ENCODE measurements at places on chromosomes 1 and 21.

DNA sequence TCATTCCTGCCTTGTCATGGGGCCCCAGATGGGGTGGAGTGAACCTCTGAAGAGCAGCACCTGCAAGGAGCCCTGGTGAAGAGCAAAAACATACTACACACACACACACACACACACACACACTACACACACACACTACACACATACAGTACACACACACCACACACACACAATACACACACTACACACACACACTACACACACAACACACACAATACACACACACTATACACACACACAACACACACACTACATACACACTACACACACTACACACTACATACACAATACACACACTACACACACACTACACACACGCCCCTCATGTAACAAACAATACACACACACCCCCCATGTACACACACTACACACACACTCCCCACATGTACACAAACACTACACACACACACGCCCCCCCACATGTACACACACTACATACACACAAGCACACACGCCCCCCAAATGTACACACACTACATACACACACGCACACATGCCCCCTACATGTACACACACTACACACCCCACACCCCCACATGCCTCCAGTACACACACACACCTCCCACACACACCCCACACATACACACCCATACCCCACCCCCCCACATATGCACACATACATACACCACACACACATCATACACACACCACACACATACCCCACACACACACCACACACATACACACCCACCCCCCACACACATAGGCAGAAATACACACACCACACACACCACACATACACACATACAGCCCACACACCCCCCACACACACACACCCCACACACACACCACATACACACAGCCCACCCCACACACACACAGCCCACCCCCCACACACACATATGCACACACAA lies 9.3 kb downstream of the SLC2A5 start:
- no peak for DNase-seq

GRCh38 chr1:89888480-89889322 lies 67.9 kb downstream of the LRRC8D start:
- peak; percentile 7 for DNase-seq

- DNase-seq = no peak
These were observed 140.0 kb downstream of the ETS2 start for GRCh38 chr21:38945545-38946245.

DNA sequence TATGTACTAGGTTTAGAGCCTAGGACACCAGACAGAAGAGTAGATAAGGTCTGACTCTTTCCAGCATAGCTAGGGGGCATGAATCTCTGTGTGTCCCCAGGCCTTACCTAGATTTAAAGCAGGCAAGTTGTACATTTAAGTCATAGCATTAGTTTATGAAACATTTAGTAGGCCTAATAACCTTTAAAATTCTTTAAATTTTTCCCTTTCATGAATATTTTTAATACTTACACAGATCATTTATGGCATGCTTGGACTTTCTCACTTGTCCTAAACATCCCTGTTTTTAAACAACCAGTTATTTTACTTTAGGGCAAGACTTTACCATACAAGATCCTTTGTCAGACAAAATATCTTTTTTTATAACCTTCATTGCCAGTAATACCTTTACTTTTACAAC lies 258.4 kb upstream of the ZRANB2 start:
- DNase-seq = no peak

DNA sequence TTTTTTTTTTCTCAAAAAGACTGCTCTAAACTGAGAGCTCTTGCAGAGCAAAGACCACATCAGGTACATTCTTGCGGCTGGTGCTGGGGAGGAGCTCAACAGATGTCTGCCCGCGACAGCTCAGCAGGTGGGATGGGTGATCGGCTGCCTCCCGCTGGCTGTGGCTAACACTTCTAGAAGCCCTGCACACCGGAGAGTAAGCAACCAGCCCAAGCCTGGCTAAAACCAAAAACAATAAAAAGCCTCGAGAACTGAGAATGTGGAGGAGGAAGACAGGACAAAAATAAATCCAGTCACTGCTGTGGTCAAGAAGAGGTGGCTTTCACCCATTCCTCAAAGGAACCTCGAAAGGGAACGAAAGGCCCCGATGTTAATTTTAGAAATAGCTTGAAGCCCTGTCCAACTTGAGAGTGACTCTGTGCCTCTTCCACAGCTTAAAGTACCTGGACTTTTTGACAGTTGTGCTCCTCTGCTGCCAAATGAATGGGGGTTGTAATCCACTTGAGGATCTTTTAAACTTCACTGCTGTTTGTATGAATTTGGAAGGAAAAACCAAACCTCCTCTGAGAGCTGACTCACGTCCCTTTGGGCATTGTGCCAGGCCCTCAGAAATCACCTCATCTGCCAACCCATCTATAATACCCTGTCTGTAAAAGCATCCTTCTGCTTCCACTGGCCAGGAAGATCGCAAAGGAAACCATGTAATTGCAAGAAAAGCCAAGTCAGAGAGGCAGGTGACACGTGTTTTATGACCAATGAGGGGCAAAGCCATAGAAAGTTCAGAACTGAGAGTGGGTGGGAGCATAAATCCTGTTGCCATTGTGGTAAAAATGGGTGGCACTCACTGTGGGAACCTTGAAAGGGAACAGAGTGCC lies 78.6 kb downstream of the KCNN3 start:
- DNase-seq = no peak

GRCh38 chr21:14592296-14593000 lies 46.3 kb upstream of the SAMSN1 start:
- peak; percentile 51 for DNase-seq

GRCh38 chr1:7300893-7301663 lies 470.0 kb upstream of the VAMP3 start:
- DNase-seq = no peak

All from inflammatory macrophage (primary cell).